ENCODE measurements at places on chromosomes 1 and 21.

GRCh38 chr1:108643492-108644335, 17.2 kb downstream of the HENMT1 start:
- peak; percentile 51 for DNase-seq

DNA sequence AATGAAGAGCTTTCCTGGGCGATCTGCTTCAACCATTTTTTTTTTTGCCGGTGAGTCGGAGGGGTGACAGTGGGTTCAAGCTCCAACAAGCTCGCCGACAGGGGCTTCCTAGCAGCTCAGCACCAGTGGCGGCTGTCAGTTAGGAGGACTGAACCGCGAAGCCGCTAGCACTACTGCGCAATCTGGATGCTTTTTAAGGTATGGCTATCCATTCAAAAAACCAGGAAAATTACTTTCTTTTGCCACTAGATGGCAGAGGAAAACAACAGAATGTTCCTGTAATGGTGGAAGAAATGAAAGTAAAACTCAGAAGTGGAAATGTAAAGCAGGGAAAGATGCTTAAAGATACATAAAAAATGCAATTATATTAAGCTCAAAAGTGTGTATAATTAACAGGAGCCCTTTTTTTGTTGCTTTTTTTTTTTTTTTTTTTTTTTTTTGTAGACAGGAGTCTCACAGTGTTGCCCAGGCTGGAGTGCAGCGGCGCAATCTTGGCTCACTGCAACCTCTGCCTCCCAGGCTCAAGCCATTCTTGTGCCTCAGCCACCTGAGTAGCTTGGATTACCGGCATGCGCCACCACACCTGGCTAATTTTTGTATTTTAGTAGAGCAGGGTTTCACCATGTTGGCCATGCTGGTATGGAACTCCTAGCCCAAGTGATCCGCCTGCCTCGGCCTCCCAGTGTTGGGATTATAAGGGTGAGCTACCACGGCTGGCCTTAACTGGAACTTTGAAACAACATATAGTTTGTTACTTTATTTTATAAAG, 8.5 kb downstream of the KYAT3 start:
- peak; percentile 68 for DNase-seq

DNA sequence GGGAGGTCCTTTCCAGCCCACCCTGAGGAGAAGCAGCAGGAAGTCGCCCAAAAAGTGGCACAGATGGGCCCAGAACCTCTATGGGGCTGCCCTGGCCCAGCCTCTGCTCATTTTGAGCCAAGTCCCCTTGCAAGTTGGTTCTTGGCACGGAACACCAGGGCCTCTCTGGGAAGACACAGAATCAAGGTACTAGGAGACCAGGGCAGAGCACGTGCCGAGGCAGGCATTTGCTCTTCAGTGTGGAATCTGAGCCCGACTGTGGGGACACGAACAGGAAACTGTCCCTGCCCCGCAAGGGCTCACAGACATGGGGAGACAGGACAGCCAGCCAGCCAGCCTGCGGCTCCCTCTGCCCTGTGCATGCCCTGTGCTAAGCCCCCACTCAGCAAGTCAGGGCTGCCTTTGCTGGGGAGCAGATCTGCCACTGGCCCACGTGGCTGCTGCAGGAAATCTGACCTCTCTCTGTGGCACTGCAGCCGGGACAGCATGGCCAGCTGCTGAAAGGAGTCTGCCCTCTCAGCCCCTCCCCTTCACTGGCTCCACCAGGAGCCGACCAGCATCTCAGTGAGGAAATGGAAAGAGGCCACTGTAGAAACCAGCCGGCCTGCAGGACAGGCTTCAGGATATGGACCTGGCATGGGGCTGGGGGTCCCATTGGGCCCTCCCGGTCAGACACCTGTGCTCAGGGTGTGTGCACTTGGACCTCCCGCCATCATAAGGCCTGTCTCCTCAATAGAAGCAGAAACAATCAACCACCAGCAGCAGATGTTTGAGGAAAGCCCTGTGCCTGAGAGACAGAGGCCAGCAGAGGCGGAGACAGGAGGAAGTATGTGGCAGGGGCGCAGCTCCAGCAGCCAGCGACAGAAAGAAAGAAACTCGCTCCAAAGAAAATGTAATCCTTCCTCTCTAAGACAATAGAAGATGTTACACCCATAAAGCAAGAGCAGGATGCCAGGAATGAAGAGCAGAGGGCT, 3.7 kb downstream of the ARHGEF16 start:
- DNase-seq, result peak; percentile 64

GRCh38 chr1:204439621-204440375, 28.2 kb upstream of the PPP1R15B start:
- DNase-seq, result no peak

- no peak for DNase-seq
Measured at GRCh38 chr21:45301521-45302081, 13.9 kb upstream of the POFUT2 start.

DNA sequence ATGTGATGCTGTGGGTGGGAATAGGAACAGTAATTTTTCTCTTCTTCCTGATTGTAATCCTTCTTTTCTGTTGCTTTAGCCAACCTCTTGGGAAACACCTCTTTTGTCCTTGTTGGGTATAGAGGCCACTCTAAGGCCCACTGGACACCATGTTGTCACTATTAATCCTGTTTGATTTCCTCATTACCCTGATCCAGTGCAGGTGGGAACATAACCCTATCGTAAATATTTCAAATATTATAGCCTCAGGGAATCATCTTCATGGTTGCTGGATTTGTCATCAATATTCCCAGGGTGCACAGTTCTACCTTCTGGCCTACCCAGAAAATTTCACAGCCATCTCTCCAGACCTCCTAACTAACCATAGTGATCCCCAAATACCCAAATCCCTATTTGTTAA, 27.9 kb upstream of the SLC6A9 start:
- no peak for DNase-seq

Measured in globus pallidus (tissue), 1 donor.